Activated CD8-positive, alpha-beta memory T cell treated with anti-CD3 and anti-CD28 coated beads, Interleukin-2, amount 10 ng/mL, durations not matched to agents 7 days and 5 days (primary cell): ENCODE measurements at places on chromosomes 11 and 22. TPM values are rescaled to one million over a fixed set of nuclear protein-coding genes. Genes with fewer than 3 reads are reported as not detected.

HEPHL1 gene
- total RNA-seq: not detected

FXYD2 gene
- total RNA-seq: 19.0 TPM

- no peak overlapping the region for H3K4me3 ChIP-seq
- peaks cover 26% of the 10 kb centered on the region for H3K4me1 ChIP-seq
- peaks cover 37% of the 10 kb centered on the region for H3K27me3 ChIP-seq
- peaks cover 3% of the 10 kb centered on the region for H3K36me3 ChIP-seq
- no peak for DNase-seq
- H3K27ac ChIP-seq: no peak overlapping the region
These were observed 166.8 kb downstream of the TEAD1 start for GRCh38 chr11:12840871-12841660.

TSGA10IP gene
- not detected for total RNA-seq

GRCh38 chr11:83410605-83411565, 124.7 kb upstream of the CCDC90B start:
- H3K4me1 ChIP-seq: no peaks in the 10 kb centered on the region
- peaks cover under 1% of the 10 kb centered on the region for H3K27me3 ChIP-seq
- H3K4me3 ChIP-seq: no peak overlapping the region
- H3K27ac ChIP-seq: no peak overlapping the region
- no peaks in the 10 kb centered on the region for H3K36me3 ChIP-seq

MPZL3 gene
- 28.4 TPM for total RNA-seq

ATF4 gene
- total RNA-seq: 365 TPM
